Stimulated activated CD4-positive, alpha-beta T cell treated with anti-CD3 and anti-CD28 coated beads, TNF-alpha, amount 100 ng/mL, for 1 hour (primary cell): ENCODE measurements at places on chromosomes 12 and 14.

DNA sequence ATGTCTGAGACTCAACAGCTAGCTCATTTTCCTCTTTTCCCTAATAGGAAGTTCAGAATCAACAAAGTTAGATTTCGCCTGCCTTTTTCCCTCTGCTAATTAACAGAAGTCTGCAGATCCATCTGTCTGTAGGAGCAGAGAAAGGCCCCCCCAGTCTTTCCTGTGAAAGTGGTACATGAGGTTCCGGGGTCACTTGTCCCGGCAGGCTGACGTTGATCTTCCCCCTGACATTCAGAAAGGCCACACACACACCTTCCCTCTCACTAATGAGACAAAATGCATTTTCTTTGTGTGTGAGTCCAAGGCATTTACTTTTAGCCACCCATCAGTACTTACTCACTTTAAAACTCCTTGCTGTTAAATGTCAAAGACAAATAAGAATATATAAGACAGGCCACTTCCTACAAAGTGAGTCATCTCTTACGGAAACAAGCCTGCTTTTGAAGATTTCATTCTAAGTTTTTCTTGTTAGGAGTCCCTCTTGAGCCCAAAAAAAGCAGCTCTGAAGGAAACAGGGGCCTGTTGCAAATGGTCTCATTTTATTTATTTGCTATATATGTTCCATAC, 138.7 kb downstream of the TTC7B start:
- DNase-seq, result no peak

GRCh38 chr12:111569363-111570083, 29.6 kb downstream of the ATXN2 start:
- DNase-seq, result no peak

- DNase-seq, result peak; percentile 74
These were observed 2.9 kb upstream of the ZFP36L1 start for GRCh38 chr14:68795597-68796417.

- no peak for DNase-seq
These were observed 753.3 kb downstream of the VRK1 start for GRCh38 chr14:97550463-97550862.

GRCh38 chr14:90805084-90805391, 11.2 kb downstream of the TTC7B start:
- no peak for DNase-seq

GRCh38 chr12:18868717-18869116, 130.8 kb downstream of the CAPZA3 start:
- DNase-seq, result no peak

- no peak for DNase-seq
These were observed 382.3 kb downstream of the ATP23 start for GRCh38 chr12:58323676-58324075.

GRCh38 chr12:77845831-77846230, 15.1 kb downstream of the NAV3 start:
- no peak for DNase-seq
